ENCODE measurements at places on chromosomes 6 and 20.

DNA sequence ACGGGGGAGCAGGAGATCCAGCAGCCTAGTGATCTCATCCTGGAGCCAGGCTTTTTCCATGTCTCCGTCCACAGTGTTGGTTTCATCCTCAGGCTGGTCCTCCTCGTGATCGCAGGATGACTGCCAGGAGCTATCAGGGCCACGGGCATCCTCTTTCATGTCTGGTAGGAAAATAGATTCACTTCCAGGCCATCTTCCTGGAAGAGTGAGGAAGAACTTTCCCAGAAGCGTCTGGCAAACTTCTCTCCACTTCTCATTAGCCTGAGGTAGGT is 15.3 kb upstream of the SLC9A8 start:
- no peak for DNase-seq

DNA sequence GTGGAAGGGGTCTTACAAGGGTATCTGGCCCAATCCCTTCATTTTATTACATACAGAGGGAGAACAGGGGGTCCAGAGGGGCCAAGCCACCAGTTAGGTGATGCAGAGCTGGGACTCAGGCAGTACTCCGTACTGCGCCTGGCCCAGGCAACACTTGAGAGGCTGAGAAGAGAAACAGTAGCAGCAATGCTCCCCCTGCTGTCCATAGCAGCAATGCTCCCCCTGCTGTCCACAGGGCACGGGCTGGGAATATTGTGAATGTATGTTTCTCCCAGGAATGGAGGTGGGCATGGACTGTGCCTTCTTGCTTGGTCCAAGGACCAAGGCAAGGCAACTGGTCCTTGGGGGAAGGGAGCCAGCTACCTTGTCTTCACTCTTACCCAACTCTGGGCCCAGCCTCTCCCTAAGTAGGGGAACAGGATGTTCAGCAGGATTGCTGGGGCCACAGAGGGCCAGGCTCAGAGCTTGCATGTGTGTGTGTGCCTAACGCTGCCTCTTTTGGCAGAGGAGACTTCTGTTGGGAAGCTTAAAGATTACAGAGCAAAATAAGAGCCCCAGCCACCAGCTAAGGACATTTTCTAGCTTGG is 14.8 kb upstream of the FAM83C start:
- no peak for DNase-seq

GRCh38 chr20:16260911-16261310 is 312.3 kb downstream of the KIF16B start:
- peak; percentile 56 for DNase-seq

DNA sequence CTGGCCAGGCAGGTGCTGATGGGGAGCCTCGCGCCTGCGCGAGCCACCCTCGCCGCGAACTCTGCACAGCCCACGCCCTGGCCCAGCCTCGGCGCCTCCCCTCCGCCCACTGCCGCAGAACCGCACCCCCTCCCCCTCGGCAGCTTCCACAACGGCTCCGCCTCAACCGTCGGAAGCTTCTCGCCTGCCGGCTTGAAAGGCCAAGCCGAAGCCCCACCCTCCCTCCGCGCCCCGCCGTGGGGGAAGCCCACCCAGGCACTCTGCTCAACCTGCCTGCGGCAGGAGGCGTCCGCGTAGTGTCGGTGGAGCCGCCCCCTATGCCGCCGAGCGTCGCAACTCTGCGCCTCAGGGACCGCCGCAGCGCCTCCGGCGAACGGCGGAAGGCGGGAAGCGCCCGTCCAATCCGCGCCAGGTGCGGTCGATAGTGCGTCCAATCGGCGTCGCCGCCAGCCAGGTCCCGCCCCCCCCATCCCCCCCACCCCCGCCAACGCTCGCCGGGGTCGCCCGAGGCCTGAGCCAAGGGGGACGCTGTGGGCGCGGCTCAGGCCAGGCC is at the start of gene SYCP2:
Gene SYCP2, minus strand, starts transcription at position 342 of the 553 bp plus-strand sequence. CDS start 11,224 bp downstream, outside the sequence.
- DNase-seq: no peak

DNA sequence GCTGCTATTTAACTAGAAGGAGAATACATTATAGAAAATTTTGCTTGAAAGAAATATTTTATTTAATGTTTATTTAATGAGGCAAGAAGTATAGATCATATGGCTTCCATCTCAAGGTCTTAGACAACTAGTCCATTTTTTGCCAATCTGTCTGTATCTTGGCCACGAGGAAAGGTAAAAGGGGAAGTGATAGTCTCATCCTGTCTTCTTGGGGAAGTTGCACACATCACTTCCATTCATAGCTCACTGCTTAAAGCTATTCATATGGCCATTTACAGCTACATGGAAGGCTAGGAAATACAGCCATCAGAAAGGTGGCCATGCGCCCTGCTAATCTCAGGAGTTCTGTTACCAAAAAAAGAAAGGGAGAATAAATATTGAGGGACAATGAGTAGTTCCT is 50.8 kb downstream of the METTL24 start:
- DNase-seq: no peak

- no peak for DNase-seq
Observed at GRCh38 chr6:20437639-20438038, 36.0 kb downstream of the E2F3 start.

DNA sequence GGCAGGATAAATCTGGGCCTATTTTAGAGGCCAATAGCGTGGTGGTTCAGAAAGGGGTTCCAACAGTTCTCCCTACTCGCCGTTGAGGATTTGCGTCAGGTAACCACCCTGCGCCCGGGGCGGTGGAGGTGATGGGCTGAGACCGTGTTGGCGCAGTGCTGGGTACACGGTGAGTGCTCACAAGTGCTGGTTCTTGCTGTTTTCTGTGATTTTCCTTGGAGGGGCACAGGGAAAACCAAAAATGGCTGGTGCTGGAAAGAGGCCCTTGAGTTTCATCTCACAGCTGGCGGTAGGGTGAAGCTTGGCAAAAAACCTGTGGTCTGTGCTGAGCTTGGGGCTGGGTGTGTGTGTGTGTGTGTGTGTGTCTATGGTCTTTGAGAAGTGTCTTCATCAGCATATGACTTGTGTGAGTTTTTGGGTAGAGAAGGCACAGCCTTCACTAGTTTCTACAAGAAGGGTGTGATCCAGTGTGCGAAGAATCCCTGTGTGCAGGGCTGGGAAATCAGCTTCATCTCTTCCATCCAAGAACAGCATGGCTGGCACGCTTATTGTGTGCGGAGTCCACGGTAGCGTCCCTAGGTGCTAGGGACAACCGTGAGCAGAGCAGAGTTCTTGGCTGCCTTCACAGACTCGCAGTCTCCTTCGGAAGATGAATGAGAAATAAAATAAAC is 35.3 kb upstream of the SCRT2 start:
- DNase-seq: no peak

DNA sequence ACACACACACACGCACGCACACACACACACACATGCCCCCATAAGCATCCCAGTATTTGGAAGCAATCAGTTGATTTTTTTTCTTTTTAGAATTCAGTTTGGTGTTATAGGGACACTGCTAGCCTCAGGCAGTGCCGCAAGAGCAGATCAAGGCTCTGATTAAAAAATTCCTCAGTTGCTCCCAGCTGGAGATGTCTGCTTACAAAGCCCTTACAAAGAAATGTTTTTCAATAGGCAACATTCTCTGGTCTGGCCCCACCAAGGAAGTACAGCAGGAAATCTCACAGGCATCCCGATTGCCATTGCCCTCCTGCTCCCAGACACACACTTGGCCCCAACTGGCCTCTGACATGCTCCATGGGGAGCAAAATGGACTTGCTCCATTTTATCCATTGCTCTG is 22.9 kb upstream of the CD83 start:
- no peak for DNase-seq

DNA sequence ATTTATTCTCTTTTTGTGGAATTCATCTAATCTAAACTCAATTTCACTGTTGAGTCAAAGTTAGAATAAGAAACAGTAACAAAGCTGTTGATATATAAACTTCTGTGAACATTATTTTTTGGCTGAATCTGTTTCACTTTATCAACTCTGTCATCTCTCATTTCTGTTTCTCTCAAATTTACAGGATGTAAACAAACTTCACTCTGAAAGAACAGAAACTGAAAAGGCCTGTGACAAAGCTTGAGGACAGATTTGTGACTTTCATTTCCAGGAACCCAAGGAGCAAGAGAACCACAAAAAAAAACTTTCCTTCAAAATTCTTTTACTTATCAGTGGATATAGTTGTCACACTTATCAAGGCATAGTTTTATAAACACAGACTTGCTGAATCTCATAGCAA is 447.9 kb upstream of the OPRM1 start:
- no peak for DNase-seq

DNA sequence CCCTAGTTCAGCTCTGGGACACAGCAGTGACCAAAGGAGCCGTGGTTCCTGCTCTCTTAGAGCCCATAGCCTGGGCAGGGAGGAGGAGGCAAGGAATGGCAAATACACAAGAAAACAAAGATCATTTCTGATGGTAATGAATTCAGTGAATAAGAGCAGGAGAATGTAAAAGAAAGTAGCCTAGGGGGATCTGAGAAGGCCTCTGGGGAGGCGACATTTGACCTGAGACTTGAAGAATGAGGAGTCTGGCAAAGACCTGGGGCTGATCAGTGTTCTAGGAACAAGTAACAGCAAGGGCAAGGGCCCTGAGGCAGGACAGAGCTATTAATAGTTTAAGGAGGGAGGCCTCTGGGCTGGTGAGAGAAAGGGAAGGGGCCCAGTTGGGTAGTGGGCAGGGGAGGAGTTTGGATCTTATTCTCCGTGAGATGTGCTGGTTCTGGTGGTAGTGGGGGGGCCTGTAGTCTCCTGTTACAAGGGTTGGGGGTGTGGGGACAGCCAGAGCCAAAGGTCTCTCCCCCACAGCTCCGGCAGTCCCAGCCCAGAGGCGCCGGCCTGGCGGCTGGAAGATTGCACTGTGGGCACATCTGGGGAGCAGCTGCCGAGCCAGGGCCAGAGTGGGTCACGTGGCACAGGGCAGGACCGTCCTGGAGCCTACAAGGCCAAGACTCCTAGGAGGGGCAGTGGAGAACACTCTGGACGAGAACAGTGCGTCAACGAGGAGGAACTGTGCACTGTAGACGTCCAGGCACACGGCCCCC is 9.3 kb upstream of the ID1 start:
- peak; percentile 59 for DNase-seq

DNA sequence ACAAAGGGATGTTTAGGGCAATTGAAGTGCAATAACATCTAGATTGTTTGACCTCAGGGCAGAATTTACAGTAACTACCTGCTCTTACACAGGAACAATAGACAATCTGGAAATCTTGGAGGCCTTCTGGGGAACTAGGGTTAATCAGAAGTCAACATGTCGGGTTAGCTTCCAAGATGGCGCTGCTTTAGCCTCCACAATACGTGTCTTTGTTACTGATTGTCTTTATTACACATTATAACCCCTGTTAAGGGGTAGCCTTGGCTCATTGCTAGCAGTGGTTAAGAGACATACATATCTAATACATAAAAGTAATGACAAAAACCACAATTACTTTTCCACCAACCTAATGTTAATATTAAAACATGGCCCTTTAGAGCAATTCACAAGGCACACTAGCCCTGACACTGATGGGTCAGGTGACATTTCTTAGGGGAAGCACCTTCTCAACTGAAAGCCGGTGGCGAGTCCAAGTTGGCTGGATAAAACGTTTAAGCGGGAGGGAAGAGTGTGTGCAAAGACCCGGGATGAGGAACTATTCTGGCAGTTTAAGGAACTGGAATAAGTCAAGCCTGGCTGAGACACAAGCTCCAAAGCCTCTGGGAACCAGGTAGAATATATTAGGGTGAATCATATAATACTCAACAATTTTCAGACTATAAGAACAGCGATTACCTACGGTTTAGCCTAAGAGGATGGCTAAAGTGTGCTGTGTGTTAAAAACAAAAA is 236.9 kb downstream of the BCAS1 start:
- DNase-seq: no peak

DNA sequence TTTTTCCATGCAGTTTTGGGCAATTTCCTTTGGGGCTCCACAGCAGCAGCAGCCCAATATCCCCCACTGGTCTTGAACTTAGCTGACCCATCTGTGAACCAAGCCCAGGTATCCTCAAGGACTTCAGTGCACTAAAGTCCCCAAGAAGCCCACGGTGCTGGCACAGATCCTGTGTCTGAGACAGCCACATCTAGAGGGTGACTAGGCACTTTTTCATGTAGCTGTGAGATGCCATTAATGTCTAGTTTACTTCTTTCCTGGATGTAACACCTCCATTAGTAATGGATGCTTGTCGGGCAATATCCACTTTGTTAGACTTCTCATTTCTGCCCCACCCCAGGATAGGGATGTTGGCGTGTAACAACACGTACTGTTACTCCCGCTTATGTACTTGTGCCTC is 176.2 kb upstream of the PROKR2 start:
- DNase-seq: no peak

DNA sequence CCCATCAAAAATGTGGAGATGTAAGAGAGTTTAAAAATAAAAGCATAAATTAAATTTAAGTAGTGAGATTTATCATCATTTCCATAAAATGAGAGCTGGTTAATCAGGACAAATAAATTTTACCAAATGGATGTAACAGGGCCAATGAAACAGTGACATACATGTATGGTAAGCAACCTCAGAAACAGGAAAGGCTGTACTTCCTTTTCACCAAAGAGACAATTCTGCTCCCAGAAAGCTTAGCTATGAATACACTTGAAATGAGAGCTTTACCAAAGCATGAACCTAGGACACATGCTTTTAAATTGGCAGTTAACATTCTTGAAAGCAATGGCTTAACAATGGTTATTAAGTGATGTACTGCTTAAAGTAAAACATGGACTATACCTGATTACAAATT is 12.1 kb upstream of the UBE2J1 start:
- DNase-seq: no peak

DNA sequence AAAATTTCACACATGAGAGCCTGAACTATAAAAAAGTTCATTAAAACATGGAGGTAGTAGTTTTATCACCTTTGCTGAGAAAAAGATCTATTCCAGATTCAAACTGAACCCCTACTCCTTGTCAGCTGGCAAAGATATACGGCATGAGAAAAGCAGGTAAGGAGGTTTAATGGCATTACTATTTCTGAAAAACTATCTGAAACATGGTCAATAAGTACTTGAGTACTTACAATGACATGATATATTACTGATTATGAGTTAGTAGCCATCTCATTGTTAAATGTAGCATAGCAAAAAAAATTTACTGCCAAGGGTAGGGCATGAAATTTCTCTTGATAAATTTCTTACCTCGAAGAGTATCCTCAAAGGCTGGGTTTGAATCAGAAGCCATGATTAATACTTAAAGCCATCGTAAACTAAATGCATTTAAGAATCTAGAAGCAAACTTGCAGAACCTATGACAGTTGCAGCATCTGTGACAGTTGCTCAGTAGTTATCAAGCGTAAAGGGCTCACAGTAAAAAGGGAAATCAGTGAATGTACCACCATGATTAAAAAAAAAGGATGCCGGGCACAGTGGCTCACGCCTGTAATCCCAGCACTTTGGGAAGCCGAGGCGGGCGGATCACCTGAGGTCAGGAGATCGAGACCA is 8.7 kb downstream of the SLC17A5 start:
- DNase-seq: no peak

GRCh38 chr6:114649298-114649697 is 306.5 kb upstream of the HS3ST5 start:
- DNase-seq: no peak

All from fibroblast of skin of left biceps (primary cell).